Renal cortical epithelial cell (primary cell): ENCODE measurements at places on chromosomes 13 and 19. TPM values are rescaled to one million over a fixed set of nuclear protein-coding genes. Genes with fewer than 3 reads are reported as not detected.

DNA sequence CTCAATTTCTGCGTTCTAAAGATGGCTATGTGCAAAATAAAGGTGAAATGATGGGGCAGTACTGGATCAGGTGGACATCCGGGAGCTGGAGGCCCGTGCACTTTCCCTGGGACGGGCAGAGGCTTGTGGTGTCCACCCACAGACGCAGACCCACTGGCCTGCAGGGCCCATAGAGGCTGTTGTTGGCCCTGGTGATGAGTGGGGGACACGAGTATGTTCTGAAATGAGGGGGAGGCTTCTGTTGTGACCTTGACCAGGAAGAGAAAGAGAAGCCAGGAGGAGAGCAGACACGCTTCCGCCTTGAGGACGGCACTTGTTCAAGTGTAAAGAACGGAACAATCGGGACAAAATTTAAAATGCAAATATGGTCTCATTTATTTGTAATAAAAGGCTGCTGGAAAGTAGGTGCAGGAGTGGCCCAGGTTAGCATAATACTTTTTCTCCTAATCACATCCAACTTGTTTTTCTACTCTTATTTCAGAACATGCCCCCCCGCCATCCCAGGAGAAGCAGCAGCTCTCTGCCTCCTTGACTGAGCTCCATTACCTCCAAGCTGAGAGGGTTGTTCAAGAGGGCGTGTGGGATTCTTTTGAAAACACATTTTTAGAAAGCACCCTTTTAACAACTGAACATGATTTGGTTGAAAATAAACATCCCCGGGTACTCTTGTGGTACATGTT is 27.1 kb downstream of the ATP11A start:
- no peak for DNase-seq

GRCh38 chr19:5238700-5239099 is 101.9 kb downstream of the PTPRS start:
- DNase-seq, result no peak

DNA sequence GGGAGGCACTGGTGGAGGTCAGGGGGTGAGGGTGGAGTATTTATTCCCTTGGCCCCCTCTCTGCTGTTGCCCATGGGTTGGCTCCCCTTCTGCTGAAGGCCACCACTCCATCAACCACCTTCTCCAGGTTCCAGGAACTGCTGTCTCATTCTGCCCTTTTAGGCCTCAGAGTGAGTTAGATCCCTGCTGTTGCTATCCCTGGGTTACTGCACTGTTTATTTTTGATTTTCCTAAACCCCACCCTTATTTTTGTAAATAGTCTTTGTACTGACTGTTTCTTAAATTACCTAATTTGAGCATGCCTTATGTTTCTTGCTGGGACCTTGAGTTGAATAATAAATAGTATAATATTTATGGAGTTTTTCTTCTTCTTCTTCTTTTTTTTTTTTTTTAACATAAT is 132.8 kb downstream of the RGCC start:
- DNase-seq, result no peak

GRCh38 chr13:109703250-109703649 is 83.1 kb downstream of the IRS2 start:
- no peak for DNase-seq

DNA sequence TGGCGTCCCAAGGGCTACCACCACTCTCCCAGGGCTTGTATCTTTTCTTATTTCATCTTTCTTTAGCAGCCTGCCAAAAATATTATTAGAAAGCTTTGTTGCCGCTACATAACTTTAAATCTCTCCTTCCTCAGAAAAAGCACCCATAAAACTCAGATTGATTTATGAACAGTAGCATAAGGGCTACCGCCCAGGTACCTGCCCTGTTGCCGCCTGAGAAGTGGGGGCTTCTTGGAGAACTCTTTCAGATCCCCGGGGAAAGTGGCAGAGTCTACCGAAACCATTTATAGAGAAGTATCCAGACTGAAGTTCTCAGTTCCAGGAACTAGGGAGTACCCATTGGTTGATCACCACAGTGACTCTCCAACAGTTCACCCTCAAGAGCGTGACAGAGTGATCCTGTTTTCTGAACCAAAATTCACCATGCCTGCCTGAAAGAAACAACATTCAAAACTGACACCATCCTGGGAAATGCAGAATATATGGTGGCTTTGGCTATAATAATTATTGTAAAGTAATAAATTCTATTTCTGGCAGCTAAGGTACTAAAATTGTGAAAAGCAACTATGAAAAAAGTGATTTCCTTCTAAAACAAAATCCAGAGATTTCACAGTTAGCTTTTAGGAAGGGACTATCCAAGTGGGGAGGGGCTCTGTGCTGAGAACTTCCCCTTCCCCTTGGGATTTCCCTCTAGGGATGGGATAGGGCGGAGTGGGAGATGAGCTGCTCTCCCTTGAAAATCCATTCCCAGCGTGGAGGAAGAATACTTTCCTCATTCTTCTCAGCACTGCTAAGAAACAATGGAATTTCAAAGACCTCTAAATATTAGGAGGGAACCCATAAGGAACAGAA is 877 bp upstream of the N4BP2L1 start:
- no peak for DNase-seq

GRCh38 chr19:5093297-5093928 is 124.5 kb downstream of the KDM4B start:
- no peak for DNase-seq

GRCh38 chr19:11673608-11674041 is 65.1 kb downstream of the ZNF823 start:
- peak; percentile 66 for DNase-seq

Gene ZNF575
- 0.25 TPM in 1 of 2 replicates, not detected in the other for total RNA-seq

Gene CCL25
- not detected in 2 replicates for total RNA-seq
